ENCODE measurements at places on chromosomes 3 and 15.

GRCh38 chr3:151383956-151384355 lies 597 bp downstream of the P2RY12 start:
- no peak overlapping the region for H3K4me3 ChIP-seq
- no peaks in the 10 kb centered on the region for H3K4me1 ChIP-seq
- H3K36me3 ChIP-seq = no peaks in the 10 kb centered on the region
- no peak overlapping the region for H3K27ac ChIP-seq
- DNase-seq = no peak

DNA sequence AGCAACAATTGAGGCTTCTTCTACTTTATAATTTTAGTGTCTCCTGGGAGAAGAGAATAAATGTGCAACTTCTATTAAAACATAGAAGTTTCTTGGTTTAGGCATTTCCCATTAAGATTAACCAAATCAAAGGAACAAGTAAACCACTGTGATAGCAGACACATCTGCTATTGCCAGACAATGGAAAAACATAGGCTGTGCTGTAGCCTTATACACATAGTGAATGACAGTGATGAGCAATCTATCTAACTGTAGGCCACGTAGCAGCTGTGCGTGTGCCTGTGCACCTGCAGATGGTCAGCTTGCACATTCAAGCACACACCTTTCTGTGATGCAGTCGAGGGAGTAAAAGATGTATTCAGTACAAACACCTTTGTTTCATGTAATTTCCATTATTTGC lies 32.7 kb downstream of the GNB4 start:
- H3K4me1 ChIP-seq = no peaks in the 10 kb centered on the region
- no peak overlapping the region for H3K4me3 ChIP-seq
- H3K27me3 ChIP-seq = no peaks in the 10 kb centered on the region
- H3K36me3 ChIP-seq = no peaks in the 10 kb centered on the region

- no peak overlapping the region for H3K4me3 ChIP-seq
- no peaks in the 10 kb centered on the region for H3K36me3 ChIP-seq
- peaks cover 86% of the 10 kb centered on the region for H3K4me1 ChIP-seq
- H3K27me3 ChIP-seq = no peaks in the 10 kb centered on the region
- no peak for DNase-seq
Measured at GRCh38 chr3:125144653-125145314, 67.8 kb downstream of the SLC12A8 start.

- H3K36me3 ChIP-seq = no peaks in the 10 kb centered on the region
- H3K27ac ChIP-seq = no peak overlapping the region
- H3K4me3 ChIP-seq = no peak overlapping the region
- no peak for DNase-seq
- no peaks in the 10 kb centered on the region for H3K27me3 ChIP-seq
Measured at GRCh38 chr3:29153811-29154210, 127.1 kb upstream of the RBMS3 start.

- H3K4me1 ChIP-seq = no peaks in the 10 kb centered on the region
- no peaks in the 10 kb centered on the region for H3K36me3 ChIP-seq
- H3K4me3 ChIP-seq = no peak overlapping the region
- no peak overlapping the region for H3K27ac ChIP-seq
- DNase-seq = no peak
- H3K27me3 ChIP-seq = no peaks in the 10 kb centered on the region
Measured at GRCh38 chr3:141000686-141001085, 50.5 kb upstream of the SPSB4 start.

DNA sequence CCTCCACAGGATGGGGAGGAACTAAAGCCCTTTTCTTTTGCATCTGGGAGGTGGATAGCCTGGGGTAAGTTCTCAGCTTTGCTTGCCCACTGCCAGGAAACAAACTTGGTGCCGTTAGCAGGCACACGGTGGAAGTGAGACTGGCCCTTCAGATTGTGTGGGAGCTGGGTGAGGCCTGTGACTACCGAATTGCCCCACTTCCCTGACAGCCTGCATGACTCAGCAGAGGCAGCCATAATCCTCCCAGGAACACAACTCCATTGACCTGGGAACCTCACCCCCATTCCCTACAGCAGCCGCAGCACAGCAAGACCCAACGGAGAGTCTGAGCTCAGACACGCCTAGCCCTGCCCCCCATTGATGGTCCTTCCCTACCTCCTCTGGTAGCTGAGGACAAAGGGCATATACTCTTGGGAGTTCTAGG lies 282.6 kb downstream of the KLF13 start:
- no peak overlapping the region for H3K4me3 ChIP-seq
- H3K27me3 ChIP-seq = no peaks in the 10 kb centered on the region
- peaks cover 6% of the 10 kb centered on the region for H3K4me1 ChIP-seq
- DNase-seq = no peak
- H3K27ac ChIP-seq = no peak overlapping the region

- no peaks in the 10 kb centered on the region for H3K36me3 ChIP-seq
- peaks cover 9% of the 10 kb centered on the region for H3K4me1 ChIP-seq
- H3K4me3 ChIP-seq = no peak overlapping the region
- H3K27ac ChIP-seq = no peak overlapping the region
- no peaks in the 10 kb centered on the region for H3K27me3 ChIP-seq
Measured at GRCh38 chr15:63252292-63252691, 25.1 kb upstream of the APH1B start.

Measured in thyroid gland (tissue), 4 donors.